Breast epithelium (tissue), 4 donors: ENCODE measurements at places on chromosomes 1 and 21. TPM values are rescaled to one million over a fixed set of nuclear protein-coding genes. Genes with fewer than 3 reads are reported as not detected.
A peak's percentile ranks its signal among the peaks of the same experiment; 100 is the strongest.

DNA sequence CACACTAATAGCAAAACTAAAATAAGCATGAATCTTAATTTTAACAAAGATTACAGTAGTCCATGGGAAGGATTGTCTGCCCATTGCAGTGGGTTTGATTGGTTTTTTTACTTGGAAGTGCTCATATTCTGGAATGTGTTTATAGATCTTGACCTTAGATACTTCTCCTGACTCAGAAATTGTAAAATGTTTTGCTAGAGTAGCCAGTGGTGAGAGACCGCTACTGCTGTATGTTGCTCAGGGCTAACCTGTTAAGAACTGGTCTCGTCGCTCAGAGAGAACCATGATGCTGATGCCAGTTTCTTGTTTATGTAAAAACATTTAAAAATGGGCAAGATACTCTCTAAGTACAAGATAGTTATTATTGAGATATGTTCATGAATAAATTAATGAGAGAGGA is 99.9 kb downstream of the ROR1 start:
- no peak overlapping the region for H3K4me3 ChIP-seq
- no peaks in the 10 kb centered on the region for H3K27me3 ChIP-seq
- H3K27ac ChIP-seq, result no peak overlapping the region
- H3K36me3 ChIP-seq, result no peaks in the 10 kb centered on the region
- H3K4me1 ChIP-seq, result no peaks in the 10 kb centered on the region

- H3K27ac ChIP-seq, result no peak overlapping the region
- no peak for DNase-seq
- H3K36me3 ChIP-seq, result no peaks in the 10 kb centered on the region
- H3K4me1 ChIP-seq, result no peaks in the 10 kb centered on the region
- no peaks in the 10 kb centered on the region for H3K27me3 ChIP-seq
- H3K4me3 ChIP-seq, result no peak overlapping the region
Observed at GRCh38 chr1:152168535-152168868, 9.5 kb upstream of the RPTN start.

DNA sequence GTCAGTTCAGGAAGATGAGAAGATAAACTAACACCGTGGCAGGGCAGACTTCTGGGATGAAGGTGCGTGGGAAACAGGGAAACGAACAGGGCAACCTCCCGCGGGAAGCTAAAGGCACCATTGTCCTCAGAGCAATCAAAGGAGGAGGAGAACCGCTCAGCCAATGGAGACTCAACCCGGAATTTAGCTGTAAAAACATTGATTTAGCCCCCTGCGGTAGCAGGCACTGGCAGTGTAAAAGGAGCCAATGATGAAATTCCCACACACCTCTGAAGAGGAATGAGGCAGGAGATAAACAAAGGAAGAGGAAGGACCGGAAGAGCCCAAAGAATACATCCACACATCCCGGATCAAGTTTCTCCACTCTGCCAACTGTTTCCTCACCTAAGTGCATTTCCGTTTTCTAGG is 19.5 kb downstream of the HLCS start:
- H3K4me1 ChIP-seq, result no peaks in the 10 kb centered on the region
- no peak for DNase-seq
- H3K4me3 ChIP-seq, result no peak overlapping the region

- H3K4me3 ChIP-seq, result no peak overlapping the region
- H3K27ac ChIP-seq, result no peak overlapping the region
- H3K27me3 ChIP-seq, result no peaks in the 10 kb centered on the region
- no peaks in the 10 kb centered on the region for H3K4me1 ChIP-seq
Observed at GRCh38 chr1:45730075-45730779, 20.2 kb downstream of the IPP start.

GRCh38 chr1:205287076-205287475 is 34.5 kb downstream of the NUAK2 start:
- DNase-seq, result no peak
- no peaks in the 10 kb centered on the region for H3K27me3 ChIP-seq
- H3K27ac ChIP-seq, result no peak overlapping the region
- H3K36me3 ChIP-seq, result no peaks in the 10 kb centered on the region

DNA sequence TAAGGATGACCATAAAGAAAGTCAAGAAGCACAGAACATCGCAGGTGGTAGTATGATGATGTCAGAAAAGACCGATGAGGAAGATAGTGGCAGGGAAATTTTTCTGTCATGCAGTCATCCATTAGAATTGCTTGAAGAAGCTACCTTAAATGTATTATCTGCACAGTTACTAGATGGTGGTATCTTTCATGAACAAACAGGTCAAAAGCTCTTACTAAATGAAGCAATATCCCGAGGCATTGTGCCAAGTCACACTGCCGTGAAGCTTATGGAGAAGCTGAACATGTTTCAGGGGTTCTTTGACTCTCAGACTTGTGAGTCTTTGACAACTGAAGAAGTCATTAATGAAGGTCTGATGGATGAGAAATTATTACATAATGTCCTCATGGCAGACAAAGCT is 128.8 kb downstream of the MACF1 start:
- no peaks in the 10 kb centered on the region for H3K36me3 ChIP-seq
- no peaks in the 10 kb centered on the region for H3K27me3 ChIP-seq
- H3K4me1 ChIP-seq, result no peaks in the 10 kb centered on the region
- no peak overlapping the region for H3K4me3 ChIP-seq
- no peak overlapping the region for H3K27ac ChIP-seq
- no peak for DNase-seq

DNA sequence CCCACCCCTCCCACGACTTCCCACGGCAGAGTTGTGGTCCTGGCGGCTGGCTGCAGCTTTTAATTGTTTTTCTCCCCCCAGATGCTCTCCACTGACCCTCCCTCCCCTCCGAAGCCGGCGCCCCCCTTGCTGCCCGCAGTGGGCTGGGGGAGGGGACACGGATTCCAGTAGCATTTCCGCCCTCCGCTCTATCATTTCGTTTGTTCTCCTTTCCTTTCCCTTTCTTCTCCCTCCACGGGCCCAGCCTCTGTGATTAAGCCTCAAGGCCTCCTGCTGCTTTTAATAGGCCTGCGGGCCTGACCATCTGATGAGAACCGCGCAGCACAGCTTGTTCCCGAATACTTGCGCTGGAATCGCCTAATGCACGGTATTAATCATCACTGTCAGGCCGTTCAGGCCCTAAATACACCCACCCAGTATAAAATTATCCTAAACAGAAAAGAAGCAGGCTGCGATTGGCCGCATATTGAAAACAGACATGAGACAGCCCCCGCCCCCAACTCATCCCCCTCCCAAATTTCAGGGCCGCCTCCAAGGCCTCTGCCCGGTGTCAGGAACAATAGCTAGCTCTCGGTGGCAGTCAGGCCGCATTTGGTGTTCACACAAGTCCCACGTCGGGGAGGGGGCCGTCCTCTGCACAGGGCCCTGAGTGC is 102.0 kb upstream of the ARHGEF16 start:
- H3K27ac ChIP-seq, result peak overlapping the region; percentile 74
- H3K36me3 ChIP-seq, result no peaks in the 10 kb centered on the region
- H3K4me1 ChIP-seq, result no peaks in the 10 kb centered on the region
- peak overlapping the region; percentile 3 for H3K4me3 ChIP-seq

GRCh38 chr1:12052008-12052573 is 11.0 kb upstream of the TNFRSF8 start:
- H3K36me3 ChIP-seq, result no peaks in the 10 kb centered on the region
- H3K27me3 ChIP-seq, result no peaks in the 10 kb centered on the region
- no peak overlapping the region for H3K4me3 ChIP-seq
- DNase-seq, result no peak
- H3K27ac ChIP-seq, result peak overlapping the region; percentile 48
- no peaks in the 10 kb centered on the region for H3K4me1 ChIP-seq

GRCh38 chr21:38277501-38278131 is 20.8 kb downstream of the KCNJ15 start:
- H3K27ac ChIP-seq, result peak overlapping the region; percentile 25
- no peak for DNase-seq
- no peak overlapping the region for H3K4me3 ChIP-seq
- no peaks in the 10 kb centered on the region for H3K36me3 ChIP-seq

GRCh38 chr1:147628441-147628840 is 41.9 kb downstream of the ACP6 start:
- no peaks in the 10 kb centered on the region for H3K36me3 ChIP-seq
- H3K4me3 ChIP-seq, result no peak overlapping the region
- no peaks in the 10 kb centered on the region for H3K27me3 ChIP-seq
- no peak overlapping the region for H3K27ac ChIP-seq

- no peak overlapping the region for H3K27ac ChIP-seq
- H3K4me3 ChIP-seq, result no peak overlapping the region
- H3K36me3 ChIP-seq, result no peaks in the 10 kb centered on the region
- no peaks in the 10 kb centered on the region for H3K27me3 ChIP-seq
Observed at GRCh38 chr1:17239420-17239819, 9.5 kb upstream of the PADI3 start.

- peak overlapping the region; percentile 36 for H3K27ac ChIP-seq
- DNase-seq, result no peak
- H3K4me3 ChIP-seq, result peak overlapping the region; percentile 34
- no peaks in the 10 kb centered on the region for H3K4me1 ChIP-seq
Observed at GRCh38 chr1:22141554-22142314, 1.2 kb downstream of the WNT4 start.

DNA sequence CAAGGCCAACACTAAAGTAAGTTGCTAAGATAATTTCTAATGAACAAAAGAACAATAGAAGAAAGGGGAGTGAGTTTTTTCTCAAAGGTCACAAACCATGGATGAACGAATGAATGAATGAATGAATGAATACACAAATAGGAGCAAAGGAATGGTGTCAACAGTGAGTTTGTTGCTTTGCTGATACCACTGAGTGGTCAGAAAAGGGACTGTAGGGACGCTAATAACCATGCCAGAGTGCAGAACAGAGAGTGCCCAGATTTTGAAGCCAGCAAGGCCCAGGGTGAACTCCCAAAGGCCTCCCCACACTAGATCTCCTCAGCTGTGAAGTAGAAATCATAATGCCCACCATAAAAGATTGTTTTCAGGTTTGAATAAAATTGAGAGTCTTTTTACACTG is 15.9 kb downstream of the CD58 start:
- DNase-seq, result no peak
- H3K27me3 ChIP-seq, result no peaks in the 10 kb centered on the region
- H3K27ac ChIP-seq, result no peak overlapping the region
- no peaks in the 10 kb centered on the region for H3K4me1 ChIP-seq

DNA sequence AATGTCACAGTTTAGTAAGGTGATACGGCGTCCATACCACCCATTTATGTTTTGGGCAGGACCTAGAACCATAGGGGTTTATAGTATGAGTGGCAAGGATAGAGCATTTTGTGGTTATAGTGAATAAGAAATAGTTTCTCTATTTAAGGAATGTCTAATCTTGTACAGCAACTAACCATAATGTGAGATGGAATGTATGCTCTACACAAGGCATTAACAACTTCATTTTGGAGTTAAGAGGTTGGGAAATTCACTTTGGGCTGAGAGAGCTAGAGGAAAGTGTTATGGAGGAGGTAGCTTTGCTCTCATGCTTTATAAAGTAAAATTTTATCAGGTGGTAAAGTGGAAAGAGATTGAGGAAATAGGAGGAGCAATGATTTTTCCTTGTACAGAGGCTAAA is 3.0 kb upstream of the MCL1 start:
- no peaks in the 10 kb centered on the region for H3K4me1 ChIP-seq
- H3K4me3 ChIP-seq, result no peak overlapping the region
- no peak overlapping the region for H3K27ac ChIP-seq

The SLC30A2 gene
- 0.16 TPM for total RNA-seq

The C1orf105 gene
- not detected for total RNA-seq
